ENCODE measurements at places on chromosomes 4 and X. TPM values are rescaled to one million over a fixed set of nuclear protein-coding genes. Genes with fewer than 3 reads are reported as not detected.

Gene TKTL1
- not detected for total RNA-seq

Gene AIMP1
- total RNA-seq: 34.2 TPM

Gene RNF212
- 3.5 TPM for total RNA-seq

Gene APLN
- total RNA-seq: 0.36 TPM

Gene MAP7D2
- total RNA-seq: 1.4 TPM

Gene TLR10
- total RNA-seq: not detected

Gene CYLC1
- total RNA-seq: not detected

Gene NR0B1
- total RNA-seq: 0.72 TPM

Gene TRIM2
- total RNA-seq: 38.2 TPM

Gene SPCS3
- total RNA-seq: 90.4 TPM

Gene ERCC6L
- 6.6 TPM for total RNA-seq

Gene RBMXL3
- total RNA-seq: not detected

Gene TMPRSS11E
- 1.1 TPM for total RNA-seq

Gene DUSP21
- not detected for total RNA-seq

Gene FDCSP
- total RNA-seq: not detected

Gene ZNF81
- total RNA-seq: 16.9 TPM

- DNase-seq: no peak
These were observed 16.7 kb downstream of the BLOC1S4 start for GRCh38 chr4:6732441-6733357.

DNA sequence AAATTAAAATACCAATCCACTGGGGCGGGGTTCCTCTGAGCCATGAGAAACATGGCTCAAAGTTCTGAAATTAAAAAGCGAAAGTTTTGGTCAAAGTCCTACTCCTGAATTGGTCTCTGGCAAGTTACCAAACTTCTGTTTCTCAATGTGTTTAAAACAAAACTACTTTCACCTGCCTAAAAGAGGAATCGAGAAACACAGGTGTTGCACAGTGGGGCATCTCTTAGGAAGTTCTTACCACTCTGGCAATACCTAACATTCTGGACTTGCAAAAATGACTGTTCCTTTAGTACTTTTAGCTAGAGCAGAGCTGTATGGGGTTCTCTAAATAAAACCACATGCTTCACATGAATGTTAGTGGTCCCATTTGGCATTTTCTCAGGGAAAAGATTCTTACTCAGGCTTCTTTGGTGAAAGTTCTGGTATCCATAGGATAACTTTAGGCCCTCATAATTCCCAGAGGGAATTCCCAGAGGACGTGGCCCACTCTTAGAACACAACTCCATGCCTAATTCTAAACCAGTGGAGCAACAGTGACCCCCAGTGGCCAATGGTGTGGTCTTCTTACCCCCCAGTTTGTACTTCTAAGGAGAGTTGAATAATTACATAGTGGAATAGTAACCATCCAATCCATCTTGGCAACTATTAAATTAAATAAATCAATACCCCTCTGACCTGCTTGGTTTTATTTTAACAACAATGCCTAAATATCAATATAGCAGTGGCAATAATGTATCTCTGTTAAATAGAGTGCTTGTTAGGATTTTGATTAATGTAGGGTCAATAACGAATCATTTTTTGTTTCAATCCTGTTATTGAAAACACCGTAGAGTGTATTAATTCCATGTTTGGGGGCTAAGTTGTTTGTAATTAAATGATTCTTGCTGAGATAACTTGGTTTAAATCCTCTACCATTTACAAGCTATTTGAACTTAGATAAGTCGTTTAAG is 21.9 kb downstream of the BMP3 start:
- no peak for DNase-seq

- DNase-seq: peak; percentile 18
These were observed 58.5 kb upstream of the PITX2 start for GRCh38 chr4:110681381-110681780.

- DNase-seq: no peak
These were observed 2088.7 kb upstream of the AGA start for GRCh38 chr4:179530958-179531357.

- no peak for DNase-seq
These were observed 117.6 kb downstream of the PALLD start for GRCh38 chr4:168614281-168615057.

GRCh38 chrX:144819406-144819805 is 427.9 kb upstream of the SPANXN1 start:
- no peak for DNase-seq

DNA sequence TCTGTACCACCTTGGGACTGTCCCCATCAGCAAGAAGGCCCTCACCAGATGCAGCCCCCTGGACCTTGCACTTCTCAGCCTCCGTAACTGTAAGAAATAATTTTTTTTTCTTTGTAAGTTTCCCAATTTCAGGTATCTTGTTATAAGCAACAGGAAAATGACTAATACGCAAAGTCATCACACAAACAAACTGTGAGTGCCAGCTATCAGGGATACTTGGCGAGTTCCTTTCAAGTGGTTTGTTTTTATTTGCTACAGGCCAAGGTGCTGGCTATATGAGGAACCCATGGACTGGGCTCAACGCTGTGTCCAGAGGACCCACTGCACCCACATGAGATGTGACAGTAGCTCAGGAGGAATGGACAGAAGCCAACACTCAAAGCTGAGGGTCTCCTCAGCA is 11.5 kb upstream of the GPM6B start:
- no peak for DNase-seq

DNA sequence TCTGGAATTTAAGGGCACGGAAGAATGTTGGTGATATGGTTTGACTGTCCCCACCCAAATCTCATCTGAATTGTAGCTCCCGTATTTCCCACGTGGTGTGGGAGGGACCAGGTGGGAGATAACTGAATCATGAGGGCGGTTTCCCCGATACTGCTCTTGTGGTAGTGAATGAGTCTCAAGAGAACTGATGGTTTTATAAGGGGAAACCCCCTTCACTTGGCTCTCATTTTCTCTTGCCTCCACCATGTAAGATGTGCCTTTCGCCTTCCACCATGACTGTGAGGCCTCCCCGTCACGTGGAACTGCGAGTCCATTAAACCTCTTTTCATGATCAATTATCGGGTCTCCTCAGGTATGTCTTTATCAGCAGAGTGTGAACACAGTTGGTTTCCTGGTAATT is 25.6 kb upstream of the DHRSX start:
- no peak for DNase-seq

- DNase-seq: no peak
These were observed 143.3 kb downstream of the CAMK2D start for GRCh38 chr4:113618205-113618604.

DNA sequence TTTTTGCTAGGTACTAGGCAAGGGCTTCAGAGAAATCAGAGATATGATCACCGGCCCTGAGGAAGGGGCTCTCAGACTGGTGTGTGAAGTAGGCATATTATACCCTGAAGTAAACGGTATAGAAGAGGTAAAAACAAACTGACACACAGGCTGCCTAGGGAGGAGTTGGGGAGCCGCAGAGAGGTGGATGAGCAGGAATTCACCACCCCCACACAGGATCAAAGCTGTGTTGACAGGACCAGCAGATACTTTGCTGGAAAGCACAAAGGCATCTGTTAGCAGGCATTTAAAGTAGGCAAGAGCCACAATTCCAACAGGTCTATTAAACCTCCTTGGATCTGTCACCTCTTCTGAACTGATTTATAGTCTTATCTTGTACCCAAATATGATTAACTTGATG is 71.8 kb upstream of the GPR34 start:
- no peak for DNase-seq

DNA sequence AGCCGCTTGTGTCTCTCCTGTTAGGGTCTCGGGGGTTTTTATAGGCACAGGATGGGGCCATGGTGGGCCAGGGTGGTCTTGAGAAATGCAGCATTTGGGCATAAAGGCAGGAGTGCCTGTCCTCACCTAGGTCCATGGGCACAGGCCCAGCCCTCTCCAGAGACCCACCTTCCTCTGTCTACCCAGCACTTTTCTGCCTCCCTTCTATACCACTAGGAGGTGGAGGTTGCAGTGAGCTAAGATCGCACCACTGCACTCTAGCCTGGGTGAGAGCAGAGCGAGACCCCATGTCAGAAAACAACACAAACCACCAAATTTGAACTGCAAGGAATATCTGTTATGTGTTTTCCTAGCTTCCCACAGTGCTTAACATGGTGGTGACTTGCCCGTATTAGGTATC is 38.0 kb downstream of the MOB1B start:
- DNase-seq: no peak

DNA sequence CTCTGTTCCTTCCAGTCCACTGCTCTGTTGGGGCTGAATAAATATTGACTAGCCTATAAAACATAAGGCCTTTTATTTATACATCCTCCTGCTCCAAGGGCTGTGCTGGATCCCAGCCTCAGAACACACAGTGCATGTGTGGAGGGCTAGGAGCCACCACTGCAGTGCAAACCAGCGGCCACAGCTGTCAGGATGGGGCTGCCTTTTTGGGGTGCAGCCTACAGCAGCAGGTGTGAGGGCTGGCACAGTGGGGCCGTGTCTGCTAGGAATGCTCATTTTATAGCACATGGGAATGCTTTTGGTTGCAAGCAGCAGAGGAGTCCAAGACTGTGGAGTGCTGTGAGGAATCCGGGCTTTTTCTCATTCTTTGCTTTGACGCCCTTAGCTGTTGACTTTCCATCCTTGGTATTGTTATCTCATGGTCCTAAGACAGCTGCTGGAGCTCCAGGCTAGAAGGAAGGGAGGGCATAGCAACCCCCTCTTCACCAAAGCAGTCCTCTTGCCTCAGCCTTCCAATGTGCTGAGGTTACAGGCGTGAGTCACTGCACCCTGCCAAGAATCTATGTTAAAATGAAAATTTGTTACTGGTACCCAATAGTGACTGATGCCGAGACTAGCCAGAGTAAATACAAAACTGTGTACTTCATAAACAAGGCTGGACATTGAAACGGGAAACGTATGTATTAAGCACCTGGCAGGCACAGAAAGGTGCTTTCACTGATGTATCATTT is 334.3 kb upstream of the GATB start:
- no peak for DNase-seq

- peak; percentile 71 for DNase-seq
These were observed 129.1 kb upstream of the LDB2 start for GRCh38 chr4:17027495-17027894.

GRCh38 chr4:150722908-150723362 is 141.0 kb downstream of the MAB21L2 start:
- peak; percentile 20 for DNase-seq

DNA sequence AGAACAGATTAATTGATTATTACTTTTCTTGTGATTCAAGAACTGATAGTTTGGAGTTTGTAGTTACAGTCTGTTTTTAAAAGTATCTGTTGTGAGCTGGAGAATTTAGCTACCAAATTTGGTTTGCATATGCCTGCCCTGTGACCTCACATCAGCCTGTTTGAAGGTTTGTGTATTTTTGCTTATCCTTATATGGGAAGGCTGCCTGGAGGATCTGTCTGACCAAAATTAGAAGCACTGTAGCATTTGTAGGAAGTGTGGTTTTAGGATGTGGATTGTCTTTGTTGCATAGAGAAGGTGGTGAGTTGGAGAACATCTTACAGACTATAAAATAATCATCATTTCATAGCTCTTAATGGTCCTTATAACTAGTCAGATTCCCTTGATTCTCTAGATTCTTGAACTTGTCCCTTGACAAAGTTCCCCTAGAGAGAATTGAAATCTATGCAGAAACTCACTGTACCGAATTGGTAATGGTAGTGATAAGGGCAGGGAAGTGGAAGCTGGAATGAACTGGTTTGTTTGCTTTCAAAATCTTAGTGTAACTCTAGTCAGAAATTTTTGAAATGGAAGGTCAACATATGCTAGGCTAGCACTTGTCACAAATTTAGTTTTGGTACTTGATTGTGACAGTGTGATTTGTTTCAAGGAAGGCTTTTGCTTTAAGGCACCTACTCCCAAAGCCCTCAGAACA is 57.3 kb downstream of the SH3BGRL start:
- DNase-seq: no peak

- DNase-seq: no peak
These were observed 75.3 kb downstream of the ENPP6 start for GRCh38 chr4:184142121-184143000.

GRCh38 chr4:104492183-104492771 is 2.4 kb downstream of the CXXC4 start:
- DNase-seq: no peak

GRCh38 chrX:63186137-63186536 is 165.0 kb downstream of the SPIN4 start:
- DNase-seq: no peak

DNA sequence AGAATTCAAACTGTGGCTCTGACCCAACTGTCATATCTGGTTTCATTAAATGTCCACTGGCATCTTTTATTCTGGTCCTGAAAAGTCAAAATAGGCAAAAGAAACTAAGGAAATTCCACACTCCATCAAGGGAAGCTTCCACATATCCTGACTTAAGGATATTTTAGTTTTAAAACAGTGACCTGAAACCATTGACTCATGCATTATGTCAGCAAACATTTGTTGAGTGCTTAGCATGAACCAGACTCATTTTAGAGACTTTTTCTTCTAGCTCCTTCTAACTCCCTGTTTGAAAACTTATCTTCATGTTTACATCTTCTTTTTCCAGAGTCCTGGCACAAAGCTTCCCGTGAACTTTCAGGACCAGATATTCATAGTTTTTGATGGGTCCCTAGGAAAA is 6.9 kb upstream of the CXCL1 start:
- DNase-seq: no peak

GRCh38 chr4:155568641-155569220 is 97.9 kb upstream of the GUCY1A1 start:
- no peak for DNase-seq

DNA sequence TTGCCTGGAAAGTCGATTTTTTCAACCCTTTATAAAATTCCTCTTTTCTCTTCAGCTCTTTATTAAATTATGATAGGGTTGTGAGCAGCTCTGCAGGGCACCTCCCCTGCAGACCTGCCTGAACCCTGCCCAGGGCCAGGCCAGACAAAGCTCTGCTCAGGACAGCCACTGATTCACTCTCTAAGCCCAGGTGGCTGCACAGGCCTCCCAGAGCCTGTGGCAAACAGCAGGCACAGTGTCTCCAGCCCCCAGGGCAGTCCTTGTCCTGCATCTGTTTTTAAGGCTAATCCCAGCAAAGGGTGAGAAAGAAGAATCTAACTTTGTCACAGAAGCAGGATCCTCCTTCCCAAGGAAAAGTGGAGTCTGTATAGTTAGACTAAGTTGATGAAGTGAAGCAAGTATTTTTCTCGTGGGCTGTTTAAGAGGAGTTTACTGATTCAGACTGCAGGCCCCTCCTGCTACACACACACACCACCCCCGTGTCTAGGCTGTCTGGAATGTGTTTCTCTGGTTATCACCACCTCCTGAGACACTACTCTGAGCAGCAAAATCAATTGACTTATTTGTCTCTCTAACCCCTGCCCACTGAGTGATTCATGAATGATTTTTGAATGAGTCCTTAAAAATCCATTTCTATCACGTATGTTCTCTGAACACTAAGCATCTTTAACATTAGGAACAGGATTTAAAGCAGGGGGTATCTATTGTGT is 101.7 kb downstream of the CHIC2 start:
- no peak for DNase-seq

GRCh38 chr4:22483551-22483981 is 32.3 kb downstream of the ADGRA3 start:
- no peak for DNase-seq

DNA sequence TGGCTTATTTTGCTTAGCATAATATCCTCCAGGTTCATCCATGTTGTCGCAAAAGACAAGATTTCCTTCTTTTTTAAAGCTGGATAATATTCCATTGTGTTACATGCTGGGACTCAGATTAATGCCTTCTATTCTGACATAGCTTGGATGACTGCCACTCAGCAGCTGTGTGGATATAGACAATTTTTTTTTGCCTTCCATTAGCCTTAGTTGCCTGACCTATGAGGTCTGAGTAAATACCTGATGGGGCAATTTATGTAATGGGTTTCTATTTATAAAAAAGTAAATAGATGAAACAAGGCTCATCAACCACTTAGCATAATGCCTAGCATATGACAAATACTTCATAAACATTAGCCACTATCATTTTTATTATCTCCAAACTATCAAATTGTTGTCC is 515.4 kb downstream of the ZNF674 start:
- no peak for DNase-seq

Measured in epithelial cell of proximal tubule (primary cell).